ENCODE measurements at places on chromosomes 11 and 22.

GRCh38 chr11:58675334-58676155 lies 53.1 kb downstream of the CNTF start:
- DNase-seq, result peak; percentile 72

DNA sequence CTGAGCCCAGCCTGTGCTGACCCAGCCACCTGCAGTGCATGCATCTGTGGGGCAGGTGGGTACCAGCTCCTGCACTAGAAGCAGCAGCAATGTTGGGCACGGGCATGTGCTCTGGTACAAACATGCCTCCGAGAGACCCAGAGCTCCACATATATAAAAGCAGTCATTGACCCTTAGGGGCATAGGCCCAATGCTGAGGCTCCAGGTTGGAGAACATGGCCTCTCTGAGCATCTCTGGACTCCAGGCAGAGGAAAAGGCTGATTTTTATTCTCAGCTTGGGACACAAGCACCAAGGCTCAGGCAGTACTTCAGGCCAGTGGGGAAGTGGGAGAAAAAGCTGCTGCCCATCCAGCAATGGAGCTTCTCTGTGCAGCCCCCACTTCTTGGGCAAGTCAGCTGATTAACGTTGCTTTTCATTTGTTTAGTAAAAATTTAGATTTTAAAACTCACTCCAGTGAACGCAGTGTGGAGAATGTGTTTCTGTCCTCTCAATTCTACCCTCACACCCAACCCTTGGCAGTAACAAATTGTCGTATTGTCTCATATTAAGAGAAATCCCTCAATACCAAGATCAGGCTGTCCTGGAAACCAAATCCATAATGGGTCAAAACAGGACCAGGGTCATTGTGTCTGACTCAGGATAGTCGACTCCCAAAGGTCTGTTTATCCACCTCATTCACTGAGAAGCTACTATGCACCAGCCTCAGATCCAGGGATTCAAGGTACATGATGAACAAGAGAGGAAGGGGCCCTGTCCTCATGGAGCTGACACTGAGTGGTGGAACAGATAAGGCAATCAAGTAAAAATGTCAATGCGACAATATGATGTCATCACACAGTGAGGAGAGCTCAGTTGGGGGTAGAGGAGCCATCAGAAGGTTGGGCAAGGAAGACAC lies 50.6 kb upstream of the TOP3B start:
- no peak for DNase-seq

DNA sequence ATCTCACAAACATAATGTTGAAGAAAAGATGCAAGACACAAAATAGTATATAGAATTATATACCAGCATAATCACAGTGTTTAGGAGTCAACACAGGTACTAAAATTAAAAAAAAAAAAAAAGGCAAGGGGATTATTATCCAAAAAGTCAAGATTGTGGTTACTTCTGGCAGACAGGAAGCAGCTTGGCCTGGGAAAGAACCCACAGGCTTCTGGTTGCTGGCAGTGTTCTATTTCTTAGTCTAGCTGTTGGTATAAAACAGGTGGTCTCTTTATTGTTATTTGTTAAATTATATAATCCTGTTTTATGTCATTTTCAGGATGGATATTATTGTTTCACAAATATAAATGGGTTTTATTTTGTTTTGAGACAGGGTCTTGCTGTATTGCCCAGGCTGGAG lies 54.0 kb downstream of the C11orf58 start:
- no peak for DNase-seq

- no peak for DNase-seq
Observed at GRCh38 chr22:40612291-40612751, 24.2 kb downstream of the MRTFA start.

- no peak for DNase-seq
Observed at GRCh38 chr11:45885921-45886721, 670 bp downstream of the MAPK8IP1 start.
